ENCODE measurements at places on chromosomes 5 and 9.

- H3K27ac ChIP-seq: no peak overlapping the region
- H3K4me1 ChIP-seq: peaks cover 4% of the 10 kb centered on the region
- H3K36me3 ChIP-seq: no peaks in the 10 kb centered on the region
- DNase-seq: no peak
Measured at GRCh38 chr5:143428155-143428554, 24.7 kb upstream of the NR3C1 start.

GRCh38 chr5:119453040-119453373 is 710 bp downstream of the HSD17B4 start:
- no peak for DNase-seq
- H3K36me3 ChIP-seq: no peaks in the 10 kb centered on the region
- H3K4me3 ChIP-seq: peak overlapping the region; percentile 84
- H3K4me1 ChIP-seq: peaks cover 5% of the 10 kb centered on the region

GRCh38 chr5:53364061-53364460 is 116.4 kb upstream of the FST start:
- no peak for DNase-seq
- H3K27ac ChIP-seq: no peak overlapping the region
- H3K27me3 ChIP-seq: no peaks in the 10 kb centered on the region
- H3K36me3 ChIP-seq: no peaks in the 10 kb centered on the region
- no peak overlapping the region for H3K4me3 ChIP-seq

DNA sequence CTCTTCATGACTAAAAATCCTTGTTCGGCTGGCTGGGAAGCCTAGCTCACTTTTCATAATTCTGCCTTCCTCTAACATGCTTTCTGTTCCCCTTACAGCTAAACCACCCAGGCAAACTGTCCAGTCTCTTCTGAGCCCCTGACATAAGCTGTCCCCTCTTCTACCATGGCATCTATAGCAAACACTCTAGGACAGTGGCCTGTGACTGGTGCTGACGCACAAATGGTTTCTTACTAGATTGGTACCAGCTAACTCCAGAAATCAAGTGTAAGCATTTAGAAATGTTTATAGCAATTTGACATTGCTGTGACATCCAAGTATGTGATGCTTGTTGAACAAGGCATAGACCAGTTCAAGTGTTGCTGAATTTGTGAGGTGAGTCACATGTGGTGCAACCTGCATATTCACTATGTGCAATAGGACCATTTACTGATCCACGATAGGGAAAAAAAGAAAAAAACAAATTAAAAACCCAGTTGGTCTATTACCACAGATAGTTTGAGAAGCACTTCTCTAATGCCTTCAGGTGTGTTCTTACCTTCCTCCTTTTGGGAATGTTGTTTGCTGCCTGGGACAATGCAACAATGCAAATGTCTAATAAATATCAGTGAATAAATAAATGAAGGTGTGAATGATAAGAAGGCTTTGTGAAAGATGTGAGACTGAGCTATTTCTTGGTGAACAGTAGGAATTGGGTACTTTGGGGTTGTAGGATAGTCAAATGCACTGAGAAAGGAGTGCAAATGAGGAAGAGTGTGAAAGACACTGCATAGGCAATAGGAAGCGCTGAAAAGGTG is 22.4 kb downstream of the ELOVL7 start:
- DNase-seq: no peak
- no peaks in the 10 kb centered on the region for H3K36me3 ChIP-seq
- no peaks in the 10 kb centered on the region for H3K4me1 ChIP-seq
- H3K27me3 ChIP-seq: no peaks in the 10 kb centered on the region

DNA sequence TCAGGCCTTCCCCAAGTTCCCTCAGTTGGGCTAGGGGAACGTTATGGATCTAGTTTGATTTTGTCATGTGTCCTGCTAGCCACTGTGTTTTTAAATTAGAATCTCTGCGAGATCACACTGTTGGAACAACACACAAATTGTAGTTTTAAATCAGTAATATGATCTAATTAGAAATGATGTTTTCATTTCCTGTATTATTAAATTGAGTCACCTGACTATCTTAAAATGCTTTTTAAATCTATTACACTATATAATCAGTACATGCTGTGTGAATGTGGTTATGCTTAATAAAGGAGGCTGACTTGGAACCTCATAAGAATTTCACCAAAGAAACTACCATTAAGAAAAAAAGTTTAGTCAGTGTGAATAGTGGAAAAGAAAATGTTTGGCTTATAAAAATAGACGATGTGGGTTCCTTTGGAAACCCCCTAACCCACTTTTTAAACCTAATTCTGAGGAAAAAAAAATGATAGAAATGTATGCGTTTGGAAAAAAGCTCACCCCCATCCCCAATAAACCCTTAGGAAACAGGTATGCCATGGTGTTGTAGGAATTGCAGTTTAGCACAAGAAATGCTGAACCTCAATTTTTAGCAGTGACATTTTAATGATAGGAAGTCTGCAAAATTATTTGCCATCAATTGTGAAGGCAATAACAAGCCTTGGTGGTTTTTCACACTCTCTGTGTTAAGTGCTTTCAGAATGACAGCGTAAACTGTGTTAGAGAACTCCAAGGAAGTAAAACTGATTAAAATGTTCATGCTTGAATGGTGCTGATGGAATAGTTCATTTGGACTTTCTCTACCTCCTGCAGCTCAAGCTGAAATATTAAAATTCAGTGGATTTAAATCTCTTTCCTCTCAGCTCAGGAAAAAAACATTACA is 59.0 kb downstream of the TLE4 start:
- peak overlapping the region; percentile 77 for H3K27ac ChIP-seq
- no peak for DNase-seq
- H3K36me3 ChIP-seq: no peaks in the 10 kb centered on the region
- no peak overlapping the region for H3K4me3 ChIP-seq
- no peaks in the 10 kb centered on the region for H3K27me3 ChIP-seq

DNA sequence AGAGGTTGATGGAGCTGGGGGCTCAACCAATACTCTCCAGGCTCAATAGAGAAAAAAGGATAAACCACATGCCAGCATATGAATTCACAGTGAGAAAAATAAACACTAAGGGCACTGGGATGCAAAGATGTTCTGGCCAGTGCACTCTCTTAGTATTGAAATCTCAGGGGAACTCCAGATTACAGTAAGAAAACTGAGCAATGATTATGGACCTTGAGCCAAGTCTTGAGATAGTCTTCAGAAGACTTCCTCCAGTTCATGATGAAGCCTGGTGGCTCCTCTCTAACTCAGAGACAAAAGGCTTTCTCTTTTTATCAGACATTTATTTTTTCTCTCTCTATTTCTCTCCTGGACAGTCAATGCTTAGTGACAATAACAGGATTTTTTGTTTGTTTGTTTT is 139.8 kb upstream of the SPEF2 start:
- no peaks in the 10 kb centered on the region for H3K27me3 ChIP-seq
- H3K36me3 ChIP-seq: no peaks in the 10 kb centered on the region
- DNase-seq: no peak
- no peaks in the 10 kb centered on the region for H3K4me1 ChIP-seq
- no peak overlapping the region for H3K4me3 ChIP-seq
- no peak overlapping the region for H3K27ac ChIP-seq

GRCh38 chr9:38652044-38652443 is 31.6 kb upstream of the ANKRD18A start:
- H3K4me1 ChIP-seq: no peaks in the 10 kb centered on the region
- no peak overlapping the region for H3K4me3 ChIP-seq
- H3K36me3 ChIP-seq: no peaks in the 10 kb centered on the region
- DNase-seq: no peak

DNA sequence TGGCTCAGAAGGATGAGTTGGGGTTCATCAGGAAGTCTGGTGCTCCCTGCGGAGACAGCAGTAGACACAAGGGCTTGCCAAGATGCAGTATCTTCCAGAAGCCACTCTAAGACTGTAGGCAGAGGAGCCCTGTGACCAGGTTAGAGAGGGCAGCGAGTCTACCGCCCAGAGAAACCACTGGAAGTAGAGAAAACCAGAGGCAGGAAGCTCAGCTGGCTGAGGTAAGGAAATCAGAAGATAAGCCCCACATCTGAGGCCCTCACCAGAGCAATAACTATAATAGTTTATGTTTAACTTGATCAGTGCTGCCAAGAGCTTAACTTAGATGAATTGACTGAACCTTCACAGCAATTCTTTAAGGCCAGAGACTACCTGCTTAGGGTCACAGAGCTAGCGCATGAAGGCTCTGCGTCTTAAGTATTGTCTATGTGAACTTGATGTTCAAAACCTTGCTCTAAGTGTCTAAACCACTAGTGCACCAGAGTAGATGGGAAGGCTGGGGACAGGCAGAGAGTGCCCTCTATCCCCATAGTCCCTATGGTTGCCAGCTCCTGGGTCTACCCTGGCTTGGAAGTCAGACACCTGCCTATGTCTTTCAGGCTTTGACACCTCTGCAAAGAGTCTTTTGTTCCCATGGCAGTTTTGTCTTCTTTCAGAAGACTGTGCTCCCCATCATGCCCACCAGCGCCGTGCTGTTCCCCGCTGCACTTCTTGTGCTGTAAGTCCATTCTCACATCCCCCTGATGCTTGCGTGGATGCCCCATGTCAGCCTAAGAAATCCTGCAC is 228.2 kb upstream of the KLF4 start:
- no peaks in the 10 kb centered on the region for H3K4me1 ChIP-seq
- no peaks in the 10 kb centered on the region for H3K27me3 ChIP-seq
- no peak for DNase-seq

GRCh38 chr5:117701062-117701461 is 1126.4 kb upstream of the SEMA6A start:
- no peaks in the 10 kb centered on the region for H3K27me3 ChIP-seq
- H3K27ac ChIP-seq: no peak overlapping the region
- no peak overlapping the region for H3K4me3 ChIP-seq
- no peaks in the 10 kb centered on the region for H3K4me1 ChIP-seq
- no peaks in the 10 kb centered on the region for H3K36me3 ChIP-seq
